Cardiac muscle cell (in vitro differentiated cells and primary cell): ENCODE measurements at places on chromosomes 6 and 20. TPM values are rescaled to one million over a fixed set of nuclear protein-coding genes. Genes with fewer than 3 reads are reported as not detected.

DNA sequence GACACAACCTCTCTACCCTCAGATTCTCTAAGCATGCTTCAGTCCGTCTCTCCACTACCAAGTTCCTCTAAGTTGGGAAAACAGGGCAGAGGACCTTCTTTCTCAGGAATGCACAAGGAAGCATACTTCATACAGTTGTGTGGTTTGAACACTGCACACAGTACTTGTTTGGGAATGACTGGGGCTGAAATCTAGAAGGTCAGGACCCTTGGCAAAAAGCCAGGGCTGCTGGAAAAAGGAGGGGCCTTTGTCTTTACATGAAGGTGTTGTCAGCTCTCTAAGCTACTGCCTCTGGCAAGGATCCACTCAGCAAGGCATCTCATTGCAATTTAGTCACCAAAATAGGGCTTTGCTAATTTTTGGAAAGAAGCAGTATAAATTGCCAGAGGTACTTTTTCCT, 20.7 kb upstream of the HEY2 start:
- H3K27me3 ChIP-seq: no peaks in the 10 kb centered on the region
- H3K4me1 ChIP-seq: peaks cover 24% of the 10 kb centered on the region
- DNase-seq: peak; percentile 34
- no peak overlapping the region for H3K4me3 ChIP-seq
- H3K36me3 ChIP-seq: no peaks in the 10 kb centered on the region

GRCh38 chr20:48562586-48563116, 265.1 kb downstream of the PREX1 start:
- H3K27me3 ChIP-seq: no peaks in the 10 kb centered on the region
- H3K4me1 ChIP-seq: no peaks in the 10 kb centered on the region
- H3K36me3 ChIP-seq: no peaks in the 10 kb centered on the region
- no peak overlapping the region for H3K27ac ChIP-seq

GRCh38 chr6:28355743-28356665, 6.3 kb downstream of the ZKSCAN3 start:
- no peaks in the 10 kb centered on the region for H3K27me3 ChIP-seq
- peaks cover 6% of the 10 kb centered on the region for H3K36me3 ChIP-seq
- H3K4me3 ChIP-seq: peak overlapping the region; percentile 20
- H3K27ac ChIP-seq: peak overlapping the region; percentile 74
- peaks cover 6% of the 10 kb centered on the region for H3K4me1 ChIP-seq

The CTCFL gene
- total RNA-seq: 0.09 TPM in 1 of 2 replicates, not detected in the other
